Stimulated activated CD8-positive, alpha-beta memory T cell treated with anti-CD3 and anti-CD28 coated beads, Interleukin-4, amount 100 ng/mL, for 1 hour (primary cell): ENCODE measurements at places on chromosomes 12 and 14.

- no peak for DNase-seq
Observed at GRCh38 chr14:81653626-81654025, 120.0 kb upstream of the SEL1L start.

- no peak for DNase-seq
Observed at GRCh38 chr12:43347026-43347425, 205.0 kb downstream of the ADAMTS20 start.

DNA sequence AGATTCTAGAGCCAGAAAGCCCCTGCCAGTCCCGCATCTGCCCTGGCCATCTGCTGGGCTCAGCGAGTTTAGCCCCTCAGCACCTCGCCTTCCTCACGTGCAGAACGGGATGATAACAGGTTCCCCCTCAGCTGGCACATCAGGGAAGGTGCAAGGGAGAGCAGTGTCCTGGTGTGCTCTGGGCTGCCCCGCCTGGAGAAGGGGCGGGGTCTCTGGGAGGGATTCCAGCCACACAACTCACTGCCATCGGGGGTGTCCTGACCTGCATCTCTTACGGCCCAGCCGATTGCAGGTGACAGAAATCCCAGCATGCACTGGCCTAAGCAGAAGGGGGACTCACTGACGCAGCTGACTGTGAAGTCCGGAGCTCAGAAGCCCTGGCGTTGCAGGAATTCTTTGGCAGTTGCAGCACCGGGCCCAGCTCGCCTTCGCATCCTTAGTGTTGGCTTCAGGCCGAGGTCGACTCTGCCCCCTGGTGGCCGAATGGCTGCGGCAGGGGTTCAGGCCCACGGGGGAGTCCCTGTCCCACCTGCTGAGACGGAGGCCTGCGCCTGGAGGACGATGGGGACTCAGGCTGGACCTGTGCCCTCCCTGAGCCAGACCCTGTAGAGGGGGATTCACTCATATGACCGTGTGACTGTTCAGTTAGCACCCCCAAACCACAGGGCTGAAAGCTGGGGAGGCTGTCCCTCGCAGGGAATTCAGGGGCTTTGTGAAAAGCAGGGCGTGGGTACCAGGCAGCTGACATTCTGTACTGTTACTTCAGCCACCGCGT, 178.6 kb downstream of the ADGRD1 start:
- peak; percentile 26 for DNase-seq

DNA sequence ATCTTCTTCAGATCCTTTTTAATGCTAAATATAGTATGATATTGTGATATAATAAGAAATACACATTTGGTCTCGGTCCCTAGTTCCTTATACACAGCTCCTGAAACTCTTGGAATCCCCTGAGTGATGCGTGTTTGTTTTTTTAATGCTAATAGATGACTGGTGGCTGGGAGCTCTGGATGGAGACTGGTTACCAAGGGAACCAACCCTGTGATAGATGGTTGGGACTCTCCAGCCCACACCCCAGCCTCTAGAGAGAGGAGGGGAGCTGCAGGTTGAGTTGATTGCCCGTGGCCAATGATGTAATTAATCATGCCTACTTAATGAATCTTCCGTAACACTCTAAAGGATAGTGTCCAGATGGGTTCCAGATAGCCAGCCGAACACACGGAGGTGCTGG, 140.6 kb downstream of the FBXL14 start:
- no peak for DNase-seq

DNA sequence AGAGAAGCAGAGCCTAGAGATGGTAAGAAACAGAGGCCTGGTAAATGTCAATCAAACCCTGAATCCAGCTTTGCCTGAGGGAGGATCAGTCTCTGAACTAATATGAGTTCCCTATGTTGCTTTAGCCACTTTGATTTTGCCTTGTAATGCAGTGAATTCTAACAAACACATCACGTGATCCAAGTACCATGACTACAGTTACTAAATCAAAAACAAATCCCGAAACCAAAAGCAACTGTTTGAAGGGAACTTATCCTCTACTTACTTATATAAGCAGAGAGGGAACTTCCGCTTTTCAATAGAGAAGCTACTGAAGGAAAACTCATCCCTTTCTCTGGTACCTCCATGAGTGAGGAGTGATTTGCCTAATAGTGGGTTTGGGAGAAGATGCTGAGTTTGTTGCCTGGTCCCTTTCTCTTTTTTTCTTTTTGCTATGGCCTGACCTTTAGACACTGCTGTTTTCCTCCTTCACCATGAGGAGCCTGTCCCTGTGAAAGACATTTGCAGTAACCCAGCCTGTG, 7.7 kb upstream of the PPTC7 start:
- no peak for DNase-seq

GRCh38 chr12:100808777-100809176, 14.2 kb downstream of the ANO4 start:
- DNase-seq, result no peak

DNA sequence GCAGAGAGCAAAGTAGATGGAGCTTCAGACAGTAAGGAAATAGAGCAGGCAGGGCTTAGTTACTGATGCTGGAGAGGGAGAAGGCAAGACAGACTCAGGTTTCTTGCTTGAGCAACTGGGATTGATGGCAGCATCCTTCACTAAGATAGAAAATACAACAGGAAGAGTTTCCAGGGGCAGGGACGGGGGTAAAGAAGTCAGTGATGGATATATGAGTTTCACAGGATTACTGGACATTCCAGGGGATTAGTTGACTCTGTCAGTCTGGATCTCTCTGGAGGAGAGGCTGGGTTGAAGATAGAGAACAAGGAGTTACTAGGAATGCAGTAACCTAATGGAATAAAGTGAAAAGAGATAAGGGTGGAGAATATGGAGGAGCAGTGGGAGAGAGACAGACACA, 74.5 kb upstream of the ATF1 start:
- no peak for DNase-seq

- no peak for DNase-seq
Observed at GRCh38 chr14:91911474-91912032, 35.9 kb downstream of the FBLN5 start.

- no peak for DNase-seq
Observed at GRCh38 chr14:34792598-34792997, 78.2 kb upstream of the CFL2 start.

- DNase-seq, result no peak
Observed at GRCh38 chr14:49754570-49755097, 13.3 kb upstream of the KLHDC2 start.

DNA sequence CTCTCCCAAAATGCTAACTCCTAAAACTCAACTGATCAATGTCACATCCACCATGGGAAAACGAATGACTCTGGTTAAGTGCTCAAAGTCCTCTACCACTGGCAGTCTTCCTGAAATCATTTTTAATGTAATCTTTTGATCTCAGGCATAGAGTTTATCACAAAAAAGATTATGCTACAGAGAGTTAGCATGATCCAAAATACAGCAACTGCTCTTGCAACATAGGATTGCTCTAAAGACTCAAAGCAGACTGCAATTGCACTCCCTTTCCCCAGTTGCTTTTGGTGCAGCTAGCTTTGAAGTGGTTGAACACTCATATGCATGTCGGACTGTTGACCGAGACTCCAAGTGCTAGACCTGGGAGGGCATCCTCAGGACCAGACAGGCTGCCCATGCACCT, 109.3 kb downstream of the C12orf42 start:
- no peak for DNase-seq

GRCh38 chr12:57106021-57106708, 5.0 kb downstream of the STAT6 start:
- DNase-seq, result no peak

GRCh38 chr12:120081641-120082040, 34.9 kb downstream of the RAB35 start:
- DNase-seq, result no peak

DNA sequence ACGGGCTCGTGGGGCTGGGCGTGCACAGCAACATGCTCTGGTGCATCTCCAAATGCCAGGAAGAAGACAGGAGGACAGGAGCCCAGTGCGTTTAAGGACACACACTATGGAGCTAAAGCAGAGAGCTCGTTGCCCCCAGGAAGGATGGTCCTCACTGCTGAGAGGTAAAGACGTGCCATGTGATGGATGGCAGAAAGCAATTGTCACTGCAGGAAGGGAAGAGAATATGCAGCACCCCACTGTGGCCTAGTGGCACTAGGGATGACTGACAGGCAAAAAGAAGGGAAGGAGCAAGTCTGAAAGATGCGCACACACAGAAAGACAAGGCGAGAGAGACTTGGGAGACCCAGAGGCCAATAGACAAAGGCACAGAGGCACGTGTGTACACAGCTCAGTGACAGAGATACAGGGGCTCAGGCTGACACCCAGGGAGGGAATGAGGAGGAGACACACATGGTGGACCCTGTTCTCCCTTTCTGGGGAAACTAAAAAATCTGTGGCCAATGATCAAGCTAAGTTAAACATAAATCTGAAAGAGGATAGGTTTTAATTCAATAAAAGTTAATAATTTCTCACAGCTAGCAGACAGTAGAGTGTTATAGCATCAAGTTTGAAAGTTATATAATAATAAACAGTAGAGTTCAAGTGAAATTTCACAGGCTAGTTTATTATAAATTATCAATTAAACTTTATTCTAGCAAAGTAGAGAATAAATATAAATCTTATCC, 78.8 kb downstream of the CRACR2A start:
- DNase-seq, result no peak

- no peak for DNase-seq
Observed at GRCh38 chr12:89803412-89803811, 94.8 kb upstream of the ATP2B1 start.

DNA sequence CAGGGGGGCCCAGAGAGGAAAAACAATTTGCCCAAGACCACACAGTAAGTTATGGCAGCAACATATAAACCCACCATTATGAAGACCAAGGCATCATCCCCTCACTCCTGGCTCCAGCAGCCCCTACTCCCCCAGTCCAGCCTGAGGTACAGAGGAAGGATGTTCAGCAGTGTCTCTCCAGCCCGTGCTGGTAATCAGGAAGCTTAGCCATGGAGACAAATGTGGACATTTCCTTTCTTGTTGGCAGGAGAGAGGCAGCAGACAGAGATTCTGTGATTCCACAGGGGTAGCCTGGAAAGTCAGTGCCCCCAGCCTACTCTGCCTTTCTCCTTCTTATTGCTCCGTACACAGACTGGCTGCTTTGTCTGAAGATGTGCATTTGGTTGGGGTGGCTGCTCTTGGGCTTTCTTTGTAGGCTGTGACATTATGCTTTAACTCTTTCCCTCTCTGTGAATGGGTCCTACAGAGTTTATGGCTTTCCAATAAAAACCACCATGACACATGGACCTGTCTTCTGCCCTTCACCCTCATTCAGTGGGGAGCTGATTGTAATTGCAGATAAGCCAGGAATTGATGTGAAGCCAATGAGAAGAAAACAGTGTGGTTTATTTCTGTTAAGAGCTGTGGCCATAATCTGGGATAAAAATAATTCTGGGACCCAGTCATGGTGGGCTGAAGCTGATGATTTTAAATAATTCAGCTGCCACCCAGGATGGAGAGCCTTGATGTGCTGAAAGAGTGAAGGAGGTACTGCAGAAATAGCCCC, 3.4 kb downstream of the RPH3A start:
- no peak for DNase-seq

DNA sequence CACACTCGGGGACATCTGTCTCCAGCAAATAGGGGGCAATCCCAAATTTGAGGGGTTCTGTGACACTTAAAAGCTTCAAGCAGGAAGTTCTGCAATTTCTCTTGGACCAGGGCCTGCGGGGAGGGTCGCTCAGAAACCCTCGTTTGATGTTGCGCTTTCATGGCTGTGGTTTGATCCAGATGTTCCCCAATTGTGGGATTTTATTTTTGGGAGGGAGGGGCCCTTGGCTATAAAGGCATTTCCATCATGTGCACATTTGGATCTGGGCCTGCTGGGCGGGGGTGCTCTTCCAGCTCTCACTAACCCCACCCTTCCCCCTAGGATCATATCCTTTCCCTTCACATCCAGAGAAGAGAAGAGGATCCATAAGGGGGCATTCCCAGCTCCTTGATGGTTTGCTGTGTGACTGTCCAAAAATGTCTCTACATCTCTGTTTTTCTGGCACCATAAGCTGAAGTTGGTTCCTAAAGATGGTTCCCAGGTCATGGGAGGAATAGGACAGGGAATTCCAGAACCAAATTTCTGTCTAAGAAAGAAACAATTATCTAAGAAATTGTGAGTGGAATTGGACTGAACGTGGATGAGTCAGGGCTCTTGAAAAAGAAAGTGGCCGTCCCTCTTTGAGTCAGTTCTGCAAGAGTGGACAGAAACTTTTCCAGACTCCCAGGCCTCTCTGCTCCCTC, 47.2 kb downstream of the SMUG1 start:
- DNase-seq, result no peak

DNA sequence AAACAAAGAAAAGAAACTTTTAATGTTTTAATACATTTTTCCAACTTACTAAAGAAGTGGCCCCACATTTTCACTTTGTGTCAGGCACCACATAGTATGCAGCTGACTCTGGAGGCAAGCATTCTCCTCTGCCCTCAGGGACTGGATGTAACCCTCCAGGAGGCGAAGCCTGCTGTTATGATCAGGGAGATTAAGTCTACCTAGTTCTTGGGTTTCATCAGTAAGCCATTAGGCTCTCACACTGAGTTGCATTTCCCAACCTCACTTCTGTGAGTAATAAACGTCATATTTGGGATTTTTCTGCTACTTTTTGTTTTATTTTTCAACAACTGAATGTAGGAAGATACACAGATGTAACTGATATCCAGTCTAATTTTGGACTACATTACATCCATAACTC, 101.2 kb upstream of the LRFN5 start:
- no peak for DNase-seq

DNA sequence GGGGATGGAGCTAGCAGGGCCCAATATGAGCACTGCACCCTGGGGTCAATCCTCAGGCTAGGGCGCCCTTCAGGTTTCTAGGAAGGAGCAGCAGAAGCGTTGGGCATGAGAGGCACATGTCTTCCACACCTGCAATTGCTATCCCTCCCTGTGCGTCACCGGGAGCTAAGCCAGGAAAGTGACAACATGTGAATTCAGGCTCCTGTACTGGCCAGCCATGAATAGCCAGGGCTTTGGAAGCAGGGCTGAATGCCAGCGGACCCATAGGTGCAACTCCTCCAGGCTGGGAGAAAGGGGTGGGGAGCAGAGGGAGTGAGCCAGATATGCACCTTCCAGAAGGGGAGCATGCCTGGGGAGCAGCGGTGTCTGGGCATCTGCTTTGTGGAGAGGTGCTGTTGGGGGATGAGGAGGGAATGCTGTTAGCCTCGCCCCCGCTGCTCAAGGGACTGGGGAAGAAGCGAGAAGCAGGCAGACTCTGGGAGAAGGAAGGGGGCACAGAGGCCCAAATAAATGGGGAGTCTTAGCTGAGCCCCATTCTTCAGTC, 6.1 kb downstream of the HOXC5 start:
- no peak for DNase-seq

- no peak for DNase-seq
Observed at GRCh38 chr14:81927070-81927469, 393.4 kb upstream of the SEL1L start.
